ENCODE measurements at places on chromosomes 4 and X. TPM values are rescaled to one million over a fixed set of nuclear protein-coding genes. Genes with fewer than 3 reads are reported as not detected.

DNA sequence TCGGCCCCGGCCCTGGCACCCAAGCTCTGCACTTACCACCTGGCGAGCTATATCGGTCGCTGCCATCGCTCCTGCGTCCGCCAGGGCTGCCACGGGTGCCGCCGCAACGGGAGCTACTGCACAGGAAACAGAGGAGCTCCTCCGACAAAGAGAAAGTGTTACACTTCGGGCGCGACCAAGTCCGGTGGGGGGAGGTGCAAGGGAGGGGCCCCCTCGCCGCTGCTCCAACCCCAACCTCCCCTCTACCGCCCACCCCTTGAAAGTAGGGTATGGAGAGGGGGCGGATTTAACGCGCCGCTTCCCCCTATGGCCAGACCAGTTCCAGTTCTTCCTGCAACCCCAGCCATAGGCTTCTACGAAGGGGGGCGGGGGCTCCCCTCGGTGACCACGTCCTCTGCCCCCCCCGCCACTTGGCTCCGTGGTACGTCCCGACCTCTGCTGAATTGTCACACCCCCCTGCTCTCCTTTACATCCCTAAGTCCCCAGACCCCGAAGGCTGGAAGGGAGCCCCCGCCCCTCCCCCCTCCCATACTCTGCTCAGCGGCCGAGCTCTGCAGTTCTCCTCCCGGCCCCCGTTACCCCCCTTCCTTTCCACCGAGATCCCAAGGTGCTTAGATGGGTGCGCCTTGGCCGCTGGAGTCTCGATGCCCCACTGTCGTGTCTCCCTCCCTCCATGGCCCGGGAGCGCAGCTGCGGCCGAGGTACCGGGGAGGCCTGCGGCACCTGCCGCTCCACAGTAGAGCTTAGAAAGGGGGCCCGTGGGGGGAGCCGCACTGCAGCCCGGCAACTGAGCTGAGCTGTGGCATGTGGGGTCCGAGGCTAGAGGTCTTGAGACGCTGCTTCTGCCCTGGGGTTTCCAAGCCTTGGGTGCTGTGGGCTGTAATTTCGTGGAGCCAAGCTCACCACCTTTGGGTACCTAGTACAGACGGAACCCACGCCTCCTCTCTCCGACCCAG lies at the start of gene SEPTIN6:
TSS of gene SEPTIN6 (minus strand) at position 129 of the 956 bp plus-strand sequence. CDS start at position 66, 63 bp downstream.
- DNase-seq: peak; percentile 73

DNA sequence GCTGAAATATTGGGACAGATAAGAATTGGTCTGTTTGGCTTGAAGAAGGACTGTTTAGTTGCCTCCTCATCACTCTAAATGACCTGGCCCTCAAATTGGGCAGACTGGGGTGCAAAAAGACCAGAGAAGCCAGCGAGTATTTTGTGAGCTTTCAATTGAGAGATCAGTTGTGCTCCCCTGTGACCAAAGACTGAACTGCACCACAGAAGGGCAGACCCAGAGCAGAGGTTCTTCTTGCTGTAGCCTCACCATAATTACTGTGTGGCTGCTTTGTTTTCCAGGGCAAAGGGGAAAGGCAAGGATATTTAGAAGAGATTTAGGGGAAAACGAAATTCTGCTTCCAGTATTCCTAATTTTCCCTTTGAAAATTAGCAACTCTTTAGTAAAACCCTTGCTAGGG lies 104.0 kb upstream of the MBNL3 start:
- DNase-seq: peak; percentile 35

DNA sequence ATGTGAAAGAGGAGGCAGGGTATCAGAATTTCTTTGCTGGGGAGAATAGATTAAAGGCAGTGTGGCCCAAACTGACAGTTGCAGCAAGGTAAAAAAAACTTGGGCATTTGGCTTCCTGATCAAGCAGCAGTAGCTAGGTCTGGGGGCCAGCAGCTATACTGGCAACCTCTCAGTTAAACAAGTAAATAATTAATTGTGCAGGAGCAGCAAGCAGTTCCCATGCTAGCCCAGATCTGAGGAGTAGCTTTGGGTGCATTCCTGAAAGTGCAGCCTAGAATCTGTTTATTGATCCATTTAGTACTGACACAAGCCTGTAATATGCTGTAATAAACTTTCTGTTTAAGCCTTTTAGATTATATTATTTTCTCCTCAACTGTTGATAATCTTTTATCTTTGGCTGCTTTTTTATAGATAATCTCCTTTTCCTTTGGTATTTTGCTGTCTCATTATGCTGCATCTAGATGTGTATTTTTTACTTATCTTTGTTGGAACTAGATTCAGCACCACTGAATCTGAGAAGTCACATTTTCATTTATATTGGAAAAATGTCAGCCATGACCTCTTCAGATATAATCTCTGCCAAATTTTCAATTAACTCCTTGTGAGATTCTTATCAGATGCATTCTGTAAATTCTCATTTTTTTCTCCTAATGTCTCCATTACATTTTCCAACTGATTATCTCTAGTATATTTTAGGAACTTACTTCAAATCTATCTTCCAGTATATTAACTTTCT lies 276.3 kb downstream of the STPG2 start:
- DNase-seq: no peak

- DNase-seq: no peak
Measured at GRCh38 chr4:20015636-20016224, 236.0 kb upstream of the SLIT2 start.

DNA sequence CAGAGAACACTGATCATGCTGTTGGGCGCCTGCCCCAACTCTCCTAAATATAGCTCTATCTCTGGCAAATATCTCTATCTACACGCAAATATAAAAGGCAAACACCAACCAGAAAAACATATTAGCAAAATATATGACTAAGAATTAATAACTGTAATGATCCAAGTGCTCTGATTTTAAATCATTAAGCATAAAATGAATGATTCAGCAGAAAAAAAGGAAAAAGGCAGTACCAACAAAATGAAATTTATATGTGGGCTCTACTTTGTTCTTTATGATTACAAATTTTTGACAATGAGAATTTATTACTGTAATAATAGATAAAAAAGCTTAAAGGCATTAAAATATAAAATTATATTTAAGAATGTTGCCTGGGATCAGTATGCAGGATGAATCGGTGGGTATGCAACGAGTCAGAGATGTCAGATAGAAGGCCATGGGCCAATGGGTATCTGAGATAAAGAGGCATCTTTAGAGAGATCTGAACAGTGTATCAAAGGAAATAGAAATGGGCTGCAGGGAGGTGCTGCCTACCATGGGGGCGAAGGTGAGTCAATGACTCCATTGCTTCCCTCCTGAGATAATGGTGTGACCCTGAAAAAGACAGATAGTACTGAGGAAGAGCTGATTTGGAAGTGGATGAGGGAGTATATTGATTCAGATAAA lies 234.8 kb downstream of the SCFD2 start:
- no peak for DNase-seq

GRCh38 chrX:118652717-118653116 lies 74.7 kb upstream of the IL13RA1 start:
- peak; percentile 8 for DNase-seq

DNA sequence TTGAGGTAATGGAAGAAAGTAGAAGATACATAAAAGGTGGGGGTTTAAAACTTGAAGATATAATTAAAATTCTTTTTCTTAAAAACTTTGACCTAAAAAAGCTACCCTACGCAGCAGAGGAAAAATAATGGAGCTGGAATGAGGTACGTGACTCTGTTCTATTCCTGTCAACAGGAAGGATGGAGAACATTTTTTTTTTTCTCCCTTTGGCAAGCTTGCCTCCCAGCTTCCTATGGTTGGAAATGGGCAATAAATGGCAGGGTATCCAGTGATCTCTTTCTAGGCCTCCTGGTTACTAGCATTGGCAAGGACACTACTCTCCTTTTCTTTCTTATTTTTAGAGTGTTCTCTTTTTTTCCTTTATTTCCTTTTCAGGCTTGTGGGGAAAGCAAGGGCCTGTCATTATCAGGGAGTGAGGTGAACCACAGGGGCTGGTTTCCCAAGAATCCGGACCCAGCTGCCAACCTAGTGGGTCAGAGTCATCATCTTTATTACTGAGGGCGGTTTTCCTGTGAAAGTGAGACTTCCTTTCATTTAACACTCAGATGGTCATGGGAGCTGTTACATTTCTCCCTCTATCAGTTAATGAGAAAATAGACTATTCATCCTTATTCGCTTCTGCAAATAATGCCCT lies 224.6 kb downstream of the SPRY1 start:
- peak; percentile 69 for DNase-seq

DNA sequence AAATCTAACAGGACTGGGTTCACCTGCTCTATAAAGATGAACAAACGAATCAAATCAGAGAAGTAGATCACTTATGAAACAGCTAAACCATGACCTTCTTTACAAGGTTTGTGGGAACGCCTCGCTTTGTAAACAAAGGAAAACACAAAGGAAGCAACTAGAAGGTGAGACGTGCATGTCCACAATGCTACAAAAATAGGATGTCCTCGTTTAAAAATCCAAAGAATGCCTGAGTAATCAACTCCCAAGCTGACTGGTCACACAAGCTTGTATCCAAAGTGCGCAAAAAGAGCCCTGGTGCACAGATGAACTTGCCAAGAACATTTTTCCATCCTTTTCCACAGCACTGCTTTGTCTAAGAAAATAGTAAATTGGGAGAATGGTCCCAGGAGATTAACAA lies 6.3 kb upstream of the SH3KBP1 start:
- DNase-seq: peak; percentile 30

- DNase-seq: peak; percentile 76
Measured at GRCh38 chr4:156889616-156890594, 81.7 kb downstream of the PDGFC start.

GRCh38 chr4:112120021-112120420 lies 25.2 kb upstream of the FAM241A start:
- DNase-seq: no peak

DNA sequence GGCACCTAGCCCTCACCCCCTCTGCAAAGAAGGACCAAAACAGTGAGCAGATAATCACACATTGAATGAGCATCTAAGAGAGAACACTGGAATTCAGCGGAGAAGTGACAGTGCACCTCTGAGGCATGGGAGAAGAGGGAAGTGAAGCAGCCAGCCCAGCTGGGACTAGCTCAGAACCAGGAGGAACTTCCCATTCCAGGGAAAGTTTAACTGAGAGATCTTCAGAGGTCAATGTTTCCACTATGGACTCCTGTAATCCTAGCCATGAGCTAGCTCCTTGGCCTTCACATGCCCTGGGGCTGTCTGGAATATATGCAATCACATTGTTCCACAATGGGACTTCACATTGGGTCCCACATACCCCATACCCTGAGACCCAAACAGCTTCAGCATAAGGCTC lies 24.4 kb downstream of the TLR6 start:
- DNase-seq: no peak

DNA sequence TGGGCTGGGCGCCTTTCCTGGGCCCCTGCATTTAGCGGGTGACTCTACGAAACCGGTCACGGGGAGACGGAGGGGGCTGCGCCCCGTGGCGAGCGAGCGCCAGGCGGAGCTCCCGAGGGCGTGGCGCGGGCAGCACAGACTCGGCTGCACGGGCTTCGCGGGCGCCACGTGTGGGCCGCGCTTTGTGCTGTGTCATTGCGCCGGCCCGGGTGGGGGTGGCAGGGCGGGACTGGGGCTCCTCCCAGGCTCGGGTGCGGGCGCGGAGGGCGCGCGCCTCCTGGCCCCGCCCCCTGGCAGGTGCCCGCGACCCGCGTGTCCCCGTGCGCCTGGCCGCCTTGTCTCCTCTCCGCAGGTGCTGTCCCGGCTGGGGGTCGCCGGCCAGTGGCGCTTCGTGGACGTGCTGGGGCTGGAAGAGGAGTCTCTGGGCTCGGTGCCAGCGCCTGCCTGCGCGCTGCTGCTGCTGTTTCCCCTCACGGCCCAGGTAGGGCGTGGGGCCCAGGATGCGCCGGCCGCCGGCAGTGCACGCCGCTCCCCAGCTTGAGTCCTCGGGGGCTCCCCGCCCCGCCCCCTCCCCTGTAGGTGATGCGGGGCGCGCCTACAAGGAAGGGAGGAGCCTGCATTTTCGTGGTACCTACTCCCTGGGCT lies 651 bp downstream of the UCHL1 start:
- DNase-seq: peak; percentile 49

GRCh38 chr4:100519205-100519604 lies 1.4 kb upstream of the EMCN start:
- DNase-seq: no peak

GRCh38 chr4:14787894-14788293 lies 214.4 kb upstream of the CPEB2 start:
- DNase-seq: no peak

The HS3ST1 gene
- not detected for total RNA-seq

The CFI gene
- total RNA-seq: 18.4 TPM

The IL1RAPL1 gene
- total RNA-seq: 1.3 TPM

The TBC1D25 gene
- 12.2 TPM for total RNA-seq

The KCNE5 gene
- total RNA-seq: not detected

The ANK2 gene
- 23.2 TPM for total RNA-seq

The PAGE1 gene
- total RNA-seq: not detected

The CT45A9 gene
- total RNA-seq: not detected

The ASB12 gene
- total RNA-seq: not detected
